ENCODE measurements at places on chromosomes 6 and 20.

DNA sequence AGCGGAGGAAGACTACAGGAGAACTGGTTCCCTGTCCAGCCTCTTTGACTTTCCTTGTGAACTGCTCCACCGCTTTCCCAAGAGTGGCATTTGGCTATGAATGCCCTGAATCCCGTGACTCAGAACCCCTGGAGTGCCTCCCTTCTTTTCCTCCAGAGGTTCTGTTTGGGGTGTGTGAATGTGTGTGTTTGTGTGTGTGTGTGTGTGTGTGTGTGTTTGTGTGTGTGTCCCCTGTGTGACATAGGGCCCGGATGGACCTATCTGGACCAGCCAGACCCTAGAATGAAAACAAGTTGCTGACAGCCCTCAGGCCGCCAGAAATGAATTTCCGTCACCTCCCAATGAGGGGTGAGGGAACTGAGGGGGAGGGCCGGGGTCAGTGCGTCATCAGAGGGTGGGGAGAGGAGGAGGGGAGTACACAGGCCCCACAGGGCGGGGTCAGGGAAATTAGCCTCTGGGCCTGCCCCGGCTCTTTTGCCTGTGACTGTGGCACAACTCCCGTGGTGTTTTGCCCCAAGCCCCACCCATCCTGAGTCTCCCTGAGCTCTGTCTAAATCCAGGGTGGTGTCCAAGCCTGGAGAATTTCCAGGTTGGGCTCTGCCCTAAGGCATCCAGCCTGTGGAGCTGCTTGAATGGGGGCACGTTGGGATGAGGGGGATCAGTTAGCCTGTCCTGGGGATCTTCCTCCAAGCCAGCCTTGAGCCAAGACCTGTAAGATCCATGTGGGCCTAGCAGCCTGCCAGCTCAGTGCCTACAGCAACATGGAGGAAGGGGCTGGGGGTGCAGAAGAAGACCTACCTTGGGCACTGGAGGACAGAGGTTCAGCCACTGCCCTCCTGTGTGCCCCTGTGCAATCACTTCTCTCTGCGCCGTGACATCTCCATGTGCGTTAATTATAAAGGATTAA lies 15.2 kb upstream of the MRPS18A start:
- no peak for DNase-seq

- DNase-seq: no peak
These were observed 167.0 kb downstream of the SOBP start for GRCh38 chr6:107656883-107657282.

GRCh38 chr20:19435316-19435715 lies 222.9 kb downstream of the SLC24A3 start:
- no peak for DNase-seq

- no peak for DNase-seq
These were observed 12.0 kb downstream of the AGPAT4 start for GRCh38 chr6:161261816-161262215.

DNA sequence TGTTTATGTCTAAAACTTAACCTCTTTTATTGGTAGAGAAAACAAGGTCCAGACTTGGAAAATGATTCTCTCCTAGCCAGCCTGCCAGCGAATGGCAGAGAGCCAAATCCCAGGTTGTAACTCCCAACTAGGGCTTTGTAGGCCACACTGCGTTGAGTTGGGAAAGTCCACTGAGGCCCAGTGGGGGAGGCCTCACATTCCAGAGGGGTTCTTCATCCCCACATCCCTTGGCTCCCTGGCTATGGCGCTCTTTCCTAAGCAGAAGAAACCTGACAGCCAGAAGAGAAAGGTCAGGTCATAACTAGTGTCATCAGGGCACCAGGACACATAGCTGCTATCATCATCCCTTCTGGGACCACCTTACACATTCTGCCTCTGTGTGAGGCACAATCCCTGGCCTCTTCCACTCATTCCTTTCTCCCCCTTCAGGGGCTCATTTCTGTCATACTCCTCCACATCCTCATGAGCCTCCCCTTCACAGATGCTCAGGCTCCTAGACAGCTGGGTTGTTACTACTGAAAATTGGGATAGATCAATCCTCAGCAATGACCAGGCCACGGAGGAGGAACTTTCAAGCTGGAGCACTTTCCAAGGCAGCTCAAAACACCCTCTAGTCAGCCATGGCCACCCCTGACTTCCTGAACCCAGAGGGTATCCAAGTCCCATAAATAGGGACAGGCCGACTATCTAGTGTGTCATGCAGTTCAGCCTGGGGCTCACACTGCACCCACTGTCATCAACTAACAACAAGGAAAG lies 48.6 kb downstream of the TCP11 start:
- no peak for DNase-seq

- DNase-seq: no peak
These were observed 22.4 kb downstream of the MMP24 start for GRCh38 chr20:35248641-35249475.
